Astrocyte of the spinal cord (primary cell): ENCODE measurements at places on chromosomes 12 and 14.

- DNase-seq = no peak
Observed at GRCh38 chr12:127621366-127621765, 645.6 kb upstream of the TMEM132C start.

- peak; percentile 3 for DNase-seq
Observed at GRCh38 chr14:92880851-92881250, 42.1 kb upstream of the CHGA start.

GRCh38 chr12:132527883-132528264 is 37.9 kb downstream of the FBRSL1 start:
- no peak for DNase-seq

DNA sequence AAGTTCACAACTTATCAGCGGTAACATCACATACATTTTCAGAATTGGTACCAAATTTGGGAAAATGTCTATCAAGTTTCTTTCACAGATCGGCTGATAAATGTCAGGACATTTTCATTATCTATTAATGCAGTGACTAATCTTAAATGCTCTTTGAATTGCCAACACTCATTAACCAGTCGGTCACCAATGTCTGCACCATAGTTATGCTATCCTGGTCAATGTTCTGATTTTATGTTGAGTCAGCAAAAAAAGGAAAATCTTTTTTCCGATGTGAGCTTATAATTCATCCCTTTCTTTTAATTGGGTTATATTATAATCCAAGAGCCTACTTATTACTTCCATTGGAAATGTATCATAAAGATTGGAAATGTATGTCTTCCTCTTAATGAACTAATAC is 77.2 kb downstream of the NTF3 start:
- no peak for DNase-seq

DNA sequence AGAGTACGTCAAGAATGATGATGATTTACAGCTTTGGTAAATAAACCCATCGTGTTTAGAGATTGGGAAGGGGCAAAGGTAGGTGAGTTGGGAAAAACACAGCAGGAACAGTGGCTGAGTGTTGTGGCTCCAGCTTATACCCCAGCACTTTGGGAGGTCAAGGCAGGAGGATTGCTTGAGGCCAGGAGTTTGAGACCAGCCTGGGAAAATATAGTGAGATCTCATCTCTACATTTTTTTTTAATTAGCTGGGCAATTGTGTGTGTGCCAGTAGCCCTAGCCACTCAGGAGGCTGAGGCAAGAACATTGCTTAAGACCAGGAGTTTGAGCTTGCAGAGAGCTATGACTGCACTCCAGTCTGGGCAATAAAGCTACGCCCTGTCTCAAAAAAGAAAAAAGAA is 77.1 kb downstream of the RASSF9 start:
- DNase-seq = no peak

DNA sequence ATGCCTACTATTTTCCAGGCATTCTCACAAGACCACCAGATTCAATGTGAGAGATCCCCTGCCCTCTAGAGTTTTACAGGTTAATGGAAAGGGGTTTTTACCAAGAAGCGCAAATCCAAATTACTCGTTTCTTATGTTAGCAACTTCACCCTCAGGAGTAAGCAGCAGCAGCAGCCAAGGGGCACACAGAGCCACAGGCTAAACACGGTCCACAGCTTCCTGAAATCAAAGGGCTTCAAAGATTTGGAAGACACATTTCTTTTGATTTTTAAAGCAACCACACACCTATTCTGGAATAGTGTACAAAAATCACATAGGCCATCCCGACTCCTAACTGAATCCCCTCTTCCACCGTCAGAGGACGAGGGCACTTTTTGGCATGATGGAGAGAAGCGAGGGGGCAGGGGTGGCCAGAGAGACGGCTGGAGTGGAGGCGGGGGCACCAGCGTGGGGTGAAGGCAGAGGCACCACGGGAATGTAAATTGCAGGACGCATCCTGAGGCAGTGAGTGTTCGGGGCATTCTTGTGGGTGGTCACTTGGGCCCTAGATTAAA is 107.0 kb downstream of the ARF6 start:
- DNase-seq = no peak

GRCh38 chr12:3091382-3092241 is 14.4 kb downstream of the TSPAN9 start:
- no peak for DNase-seq

GRCh38 chr14:58129208-58129607 is 22.8 kb downstream of the ARMH4 start:
- DNase-seq = no peak

- no peak for DNase-seq
Observed at GRCh38 chr14:67765192-67765834, 51.1 kb downstream of the ZFYVE26 start.

DNA sequence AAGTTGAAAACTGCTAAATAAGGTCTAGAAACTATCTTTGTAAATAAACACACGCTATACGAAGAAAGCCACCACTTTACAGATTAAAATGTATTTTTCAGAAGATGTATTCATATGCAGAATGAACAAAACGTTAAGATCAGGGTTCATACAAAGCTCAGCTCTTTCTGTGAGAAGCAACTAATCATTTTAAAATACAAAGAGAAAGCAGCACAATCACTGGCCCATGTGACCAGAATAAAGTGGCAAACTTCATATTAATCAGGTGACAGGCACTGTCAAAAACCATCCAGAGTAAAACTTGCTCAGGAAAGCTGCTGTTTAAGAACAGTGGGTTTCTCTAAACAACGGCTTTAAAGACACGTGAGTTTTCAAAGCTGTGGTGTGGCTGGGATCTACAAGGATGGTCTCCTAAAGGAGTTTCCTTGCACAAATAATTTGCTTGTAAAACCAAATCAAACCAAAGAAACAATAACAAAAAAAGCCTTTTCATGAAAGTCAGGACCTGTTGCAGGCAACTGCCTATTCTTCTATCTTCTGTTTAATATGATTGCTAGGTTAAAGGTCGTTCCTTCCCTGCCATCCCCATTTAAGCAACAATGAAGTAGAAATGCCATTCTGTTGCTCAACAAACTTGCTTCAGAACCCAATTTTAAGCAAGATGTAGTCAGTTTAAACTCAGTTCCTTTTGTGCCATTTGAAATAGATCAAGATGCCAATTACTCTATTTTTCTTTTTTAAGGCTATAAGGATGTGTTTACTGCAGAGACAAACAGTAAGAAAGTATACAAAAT is 22.3 kb downstream of the SEL1L start:
- DNase-seq = no peak

- no peak for DNase-seq
Observed at GRCh38 chr12:6312529-6313325, 2.2 kb downstream of the PLEKHG6 start.

GRCh38 chr12:32644431-32644830 is 34.7 kb upstream of the DNM1L start:
- DNase-seq = no peak

DNA sequence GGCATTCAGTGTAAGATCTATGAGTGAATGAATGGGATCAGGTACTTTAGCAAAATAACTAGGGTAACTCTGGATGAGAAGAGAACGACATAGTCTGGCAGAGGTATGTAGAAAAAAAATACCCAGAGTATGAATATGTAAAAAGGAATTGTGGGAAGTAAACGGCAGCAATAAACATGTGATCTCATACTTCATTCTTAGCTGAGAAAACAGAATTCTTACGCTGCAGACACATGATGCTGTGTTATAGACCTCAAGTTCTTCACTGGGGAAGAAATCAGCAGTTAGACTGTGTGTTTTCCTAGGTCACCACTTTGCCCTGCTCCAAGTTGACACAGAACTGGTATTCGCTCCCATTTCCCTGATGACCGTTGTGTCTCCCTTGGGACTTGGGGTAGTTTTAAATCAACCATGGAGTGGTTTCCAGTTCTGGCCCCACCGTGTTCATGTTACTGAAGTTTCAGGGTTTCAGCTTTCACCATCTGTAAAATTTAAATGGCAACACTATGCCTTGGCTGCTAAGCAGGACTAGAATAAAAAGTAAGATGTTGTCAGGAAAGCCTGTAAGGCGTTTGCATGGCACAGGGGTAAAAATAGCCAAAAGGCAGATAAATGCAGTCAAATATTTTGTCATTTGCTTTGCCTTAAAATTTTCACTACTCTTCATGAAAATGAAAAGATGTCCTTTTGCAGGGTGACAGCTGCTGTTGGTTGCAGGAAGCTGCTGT is 223.7 kb downstream of the PELI2 start:
- DNase-seq = peak; percentile 41

- DNase-seq = peak; percentile 5
Observed at GRCh38 chr12:95908573-95908972, 33.8 kb downstream of the CCDC38 start.

DNA sequence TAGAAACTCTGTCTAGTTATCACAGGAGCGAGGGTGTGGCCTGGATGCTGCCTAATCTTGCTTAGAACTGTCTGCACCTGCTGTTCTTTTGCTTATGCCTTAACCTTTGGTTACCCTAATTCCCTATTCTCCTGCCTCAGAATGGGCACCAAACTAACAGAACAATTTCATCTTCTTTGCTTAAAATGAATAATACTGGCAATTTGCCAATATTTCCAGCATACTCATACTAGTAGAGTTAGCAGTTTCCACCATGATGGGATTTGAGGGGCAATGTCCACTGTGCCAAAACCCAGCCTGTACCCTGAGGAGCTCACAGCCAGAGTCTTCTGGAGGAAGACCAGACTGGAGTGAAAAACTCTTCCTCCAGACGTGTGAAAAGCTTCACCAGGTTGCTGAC is 136.4 kb downstream of the RPS29 start:
- DNase-seq = no peak

DNA sequence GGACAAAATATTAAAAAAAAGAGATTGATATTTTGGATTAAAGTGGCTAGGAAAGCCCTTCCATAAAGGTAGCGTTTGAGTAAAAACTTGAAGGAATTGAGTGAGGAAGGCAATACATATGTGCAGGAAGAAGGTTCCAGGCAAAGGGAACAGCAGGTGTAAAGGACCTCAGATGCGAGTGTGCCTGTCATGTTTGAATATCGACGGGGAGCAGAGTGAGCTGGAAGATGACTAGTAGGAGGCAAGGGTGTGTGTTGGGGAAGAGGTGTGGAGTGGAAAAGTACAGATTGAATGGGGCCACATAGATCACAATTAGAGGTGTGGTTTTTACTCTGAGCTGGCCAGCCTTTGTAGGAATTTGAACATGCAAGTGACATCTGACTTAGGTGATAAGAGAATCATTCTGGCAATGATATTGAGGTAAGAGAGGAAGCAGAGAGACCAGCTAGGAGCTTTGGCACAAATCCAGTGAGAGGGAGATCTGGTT is 15.0 kb upstream of the FBXO33 start:
- DNase-seq = no peak

GRCh38 chr12:112468046-112468445 is 49.3 kb downstream of the PTPN11 start:
- DNase-seq = no peak

- no peak for DNase-seq
Observed at GRCh38 chr12:69949311-69950002, 124.4 kb downstream of the MYRFL start.

DNA sequence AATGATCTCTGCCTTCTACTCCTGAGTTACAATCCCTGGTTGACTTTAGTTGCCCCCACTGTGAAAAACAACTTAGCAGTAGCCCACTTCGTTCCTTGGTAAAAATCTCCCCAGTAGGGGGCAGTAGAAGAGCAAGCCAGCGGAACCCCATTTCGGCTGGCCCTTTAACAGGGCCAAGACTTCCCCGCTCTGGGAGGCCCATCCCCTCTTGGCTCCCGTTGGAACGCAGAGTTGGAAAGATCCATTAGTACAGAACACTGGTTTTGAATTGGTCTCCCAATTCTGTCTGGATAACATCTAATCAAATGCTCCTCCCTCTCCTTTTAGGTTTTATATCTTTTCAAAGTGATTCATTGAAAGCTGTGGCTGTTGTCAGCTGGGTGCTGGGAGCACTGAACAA is 1133.3 kb downstream of the BCL11B start:
- DNase-seq = peak; percentile 21
